ENCODE measurements at places on chromosomes 1 and 21.

GRCh38 chr1:14365301-14365988 is 233.0 kb upstream of the KAZN start:
- no peak for DNase-seq

DNA sequence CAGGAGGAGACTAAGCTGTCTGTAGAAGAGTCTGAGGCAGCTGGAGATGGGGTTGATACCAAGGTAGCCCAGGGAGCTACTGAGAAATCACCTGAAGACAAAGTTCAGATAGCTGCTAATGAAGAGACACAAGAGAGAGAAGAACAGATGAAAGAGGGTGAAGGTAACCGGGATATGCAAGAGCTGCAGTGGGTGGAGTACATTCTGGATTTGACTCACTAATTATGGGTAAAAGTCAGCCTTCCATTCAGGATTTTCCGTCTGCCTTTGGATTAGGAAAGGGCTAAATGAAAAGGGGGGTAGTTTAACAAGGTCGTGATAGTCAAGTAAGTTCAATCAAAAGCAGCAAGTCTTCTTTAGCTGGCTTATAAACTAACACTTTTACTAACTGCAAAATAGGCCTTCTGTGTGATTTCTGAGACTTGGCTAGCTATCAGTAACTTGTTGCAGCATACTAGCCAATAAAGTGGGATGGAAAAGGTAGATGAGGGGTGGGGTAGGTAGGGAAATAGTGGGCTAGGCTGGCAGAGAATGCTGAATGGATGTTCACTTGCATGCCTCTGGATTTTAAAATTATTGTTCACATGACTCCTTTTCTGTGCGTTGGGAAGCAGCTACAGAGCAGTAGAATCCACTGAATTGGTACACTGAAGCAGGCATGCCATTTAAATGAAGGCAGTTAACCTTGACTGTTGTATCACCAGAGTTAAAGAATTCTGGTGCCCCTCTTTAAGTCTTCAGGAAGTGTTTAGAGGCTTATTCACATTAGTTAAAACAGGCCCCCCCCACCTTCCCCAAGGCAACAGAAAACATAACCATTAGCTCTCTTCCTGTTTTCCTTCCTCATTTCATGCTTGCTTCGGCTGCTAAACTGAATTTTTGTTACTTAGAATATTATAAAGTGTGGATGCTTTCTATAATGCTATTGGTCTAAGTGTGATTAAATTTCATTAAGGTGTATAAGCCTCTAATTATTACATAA is 15.4 kb downstream of the CCDC17 start:
- no peak for DNase-seq

GRCh38 chr1:115218034-115218405 is 120.0 kb downstream of the NGF start:
- DNase-seq = no peak

- DNase-seq = no peak
Observed at GRCh38 chr21:32957545-32957944, 68.2 kb upstream of the OLIG2 start.

DNA sequence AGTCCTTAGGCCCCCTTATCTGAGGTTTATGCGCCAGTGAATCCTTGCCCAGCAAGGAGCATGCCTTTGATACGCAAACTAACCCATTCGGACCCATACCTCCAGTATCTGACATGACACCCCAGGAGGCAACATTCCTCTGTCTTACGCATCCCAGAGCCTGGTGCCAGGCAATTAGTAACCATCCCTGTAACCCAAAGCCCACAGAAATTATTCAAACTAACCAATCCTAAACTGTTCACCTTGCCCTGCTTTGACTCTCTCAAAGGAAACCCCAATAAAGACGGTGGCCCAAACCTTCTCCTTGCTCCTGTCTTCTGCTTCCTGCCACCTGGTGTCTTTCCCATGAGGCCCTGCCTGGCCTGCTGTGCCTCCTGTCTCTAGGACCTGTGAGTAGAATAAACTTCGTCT is 36.4 kb downstream of the ZNF496 start:
- no peak for DNase-seq

DNA sequence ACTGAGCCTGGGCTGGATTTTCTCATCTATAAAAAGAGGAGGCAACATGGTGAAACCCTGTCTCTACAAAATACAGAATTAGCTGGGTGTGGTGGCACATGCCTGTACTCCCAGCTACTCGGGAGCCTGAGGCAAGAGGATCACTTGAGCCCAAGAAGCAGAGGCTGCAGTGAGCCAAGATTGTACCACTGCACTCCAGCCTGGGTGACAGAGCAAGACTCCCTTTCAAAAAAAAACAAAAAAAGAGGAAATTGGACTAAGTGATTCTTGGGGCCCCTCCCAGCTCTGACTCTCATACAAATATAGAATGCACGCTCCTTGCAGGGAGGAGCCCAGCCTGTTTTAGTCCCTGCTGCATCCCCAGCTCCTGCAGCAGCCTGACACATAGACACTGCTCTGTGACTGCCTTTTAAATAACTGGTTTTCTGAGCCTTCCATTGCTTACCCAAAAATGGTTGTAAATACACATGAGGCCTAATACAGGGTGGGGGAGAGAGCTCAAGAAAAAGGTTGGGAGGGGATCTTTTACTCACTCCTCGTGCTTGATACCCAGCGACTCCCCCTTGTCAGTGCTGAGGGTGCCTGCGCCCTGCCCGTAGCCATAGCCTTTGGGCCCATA is 17.2 kb downstream of the CSRP1 start:
- DNase-seq = no peak

DNA sequence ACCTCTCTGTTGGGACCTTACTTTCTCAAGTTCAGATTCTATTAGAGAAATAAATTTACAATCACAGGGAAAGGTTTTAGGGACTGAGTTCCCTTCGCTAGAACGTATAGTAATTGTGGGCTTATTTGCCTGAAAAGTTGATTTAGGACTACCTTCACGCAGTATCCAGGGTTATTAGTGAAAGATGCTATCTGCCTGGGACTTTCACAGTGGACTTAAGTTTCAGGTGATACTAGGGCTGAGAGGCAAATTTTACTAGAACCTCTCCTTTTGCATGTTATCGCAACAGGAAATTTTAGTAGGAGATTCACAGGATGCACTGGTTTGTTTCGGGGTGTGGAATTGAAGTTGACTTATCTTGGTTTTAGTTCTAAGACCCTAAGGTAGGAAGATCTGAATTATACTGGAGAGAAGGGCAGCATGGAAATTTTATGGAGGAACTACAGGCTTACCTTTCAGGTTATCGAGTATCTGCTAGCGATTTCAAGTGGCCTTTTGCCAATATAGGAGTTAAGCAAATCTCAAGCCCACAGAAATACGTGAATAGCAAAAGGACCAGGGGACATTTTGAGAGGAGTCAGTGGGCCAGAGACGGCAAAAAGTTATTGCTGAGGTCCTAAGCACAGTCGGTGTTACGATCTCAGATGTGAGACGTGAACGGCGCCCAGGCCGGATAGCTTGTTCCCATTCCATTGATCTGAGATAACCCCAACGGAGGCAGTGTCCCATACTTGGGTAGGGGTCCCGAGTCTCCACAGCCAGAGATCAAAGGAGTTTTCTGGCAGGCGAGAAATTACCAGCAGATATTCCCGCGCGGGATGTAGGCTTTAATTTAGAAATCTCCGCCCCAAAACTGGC is 723 bp upstream of the GNAI3 start:
- DNase-seq = no peak

DNA sequence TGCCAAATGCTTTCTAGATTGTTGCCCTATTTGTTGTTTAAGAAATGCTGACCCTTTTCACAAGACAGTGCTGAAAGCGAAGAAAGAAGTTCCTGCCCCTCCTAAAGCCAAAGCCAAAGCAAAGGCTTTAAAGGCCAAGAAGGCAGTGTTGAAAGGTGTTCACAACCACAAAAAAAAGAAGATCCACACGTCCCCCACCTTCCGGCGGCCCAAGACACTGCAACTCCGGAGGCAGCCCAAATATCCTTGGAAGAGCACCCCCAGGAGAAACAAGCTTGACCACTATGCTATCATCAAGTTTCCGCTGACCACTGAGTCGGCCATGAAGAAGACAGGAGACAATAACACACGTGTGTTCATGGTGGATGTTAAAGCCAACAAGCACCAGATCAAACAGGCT is 55.7 kb downstream of the PSMG1 start:
- no peak for DNase-seq

- no peak for DNase-seq
Observed at GRCh38 chr1:237873487-237874211, 17.1 kb downstream of the ZP4 start.

GRCh38 chr1:66552287-66552686 is 18.3 kb downstream of the SGIP1 start:
- DNase-seq = no peak

DNA sequence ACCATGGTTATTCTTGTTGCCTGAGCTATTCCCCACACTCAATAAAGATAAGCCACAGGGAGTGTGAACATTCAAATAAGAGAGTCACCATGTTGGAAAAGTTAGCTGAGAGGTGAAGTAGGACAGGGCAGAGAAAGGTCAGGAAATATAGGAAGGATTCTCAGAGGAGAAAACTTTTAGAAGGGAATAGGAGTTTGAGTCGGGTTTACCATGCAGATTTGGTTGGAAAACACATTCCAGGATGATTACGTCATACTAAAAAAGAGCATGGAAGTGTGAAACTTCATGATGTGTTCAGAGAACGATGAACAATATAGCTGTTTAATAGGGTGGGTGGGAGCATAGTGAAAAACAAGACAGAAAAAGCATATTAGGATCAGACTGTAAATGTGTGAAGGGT is 1125.3 kb upstream of the ADGRL2 start:
- DNase-seq = no peak

DNA sequence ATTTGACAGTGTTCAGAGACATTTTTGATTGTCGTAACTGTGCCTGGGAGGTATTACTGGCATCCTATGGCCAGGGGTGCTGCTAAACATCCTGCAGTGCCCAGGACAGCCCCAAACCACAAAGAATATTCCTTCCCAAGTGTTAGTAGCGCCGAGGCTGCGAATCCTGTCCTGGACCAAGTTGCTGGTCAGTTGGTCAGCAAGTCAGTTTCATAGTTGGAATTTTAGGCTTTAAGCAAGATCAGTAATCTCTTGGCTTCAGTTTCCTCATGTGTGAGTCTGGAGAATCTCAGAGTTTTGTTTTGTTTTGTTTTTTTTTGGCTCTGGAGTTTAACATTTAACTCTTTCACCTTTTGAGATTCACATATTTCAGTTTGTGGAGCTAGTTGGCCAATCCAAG is 65.0 kb downstream of the MTR start:
- DNase-seq = no peak

DNA sequence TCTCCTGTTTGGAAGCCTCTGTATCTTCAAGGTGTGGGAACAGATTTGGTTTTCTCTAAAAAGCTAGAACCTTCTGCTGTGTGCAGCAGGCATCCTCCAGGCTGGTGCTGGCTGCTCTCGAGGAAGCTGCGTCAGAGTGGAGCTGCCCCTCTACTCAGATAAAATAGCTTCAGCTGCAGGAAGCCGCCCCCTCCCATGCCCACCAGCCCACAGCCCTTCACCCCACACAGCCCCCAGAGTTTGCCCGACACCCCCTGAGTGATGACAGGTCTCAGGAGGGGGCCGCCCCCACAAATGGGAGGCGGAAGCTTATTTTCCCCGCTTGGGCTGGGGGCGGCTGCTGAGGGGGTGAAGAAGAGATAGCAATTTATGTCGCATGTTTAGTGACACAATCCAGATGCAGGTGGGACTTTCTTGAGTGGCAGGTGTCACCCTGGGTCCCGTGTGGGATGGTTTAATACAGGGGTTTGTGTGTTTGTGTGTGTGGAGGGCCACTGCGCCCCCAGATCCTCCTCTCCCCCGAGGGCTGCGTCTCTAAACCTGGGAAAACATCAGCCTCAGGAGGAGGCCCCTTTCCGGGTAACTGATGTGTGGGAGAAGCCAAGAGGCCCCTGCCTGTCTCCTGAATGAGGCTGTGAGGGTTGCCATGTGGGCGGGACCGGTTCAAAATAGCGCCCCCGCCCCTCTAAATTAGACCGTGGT is 55.4 kb downstream of the STUM start:
- DNase-seq = no peak

DNA sequence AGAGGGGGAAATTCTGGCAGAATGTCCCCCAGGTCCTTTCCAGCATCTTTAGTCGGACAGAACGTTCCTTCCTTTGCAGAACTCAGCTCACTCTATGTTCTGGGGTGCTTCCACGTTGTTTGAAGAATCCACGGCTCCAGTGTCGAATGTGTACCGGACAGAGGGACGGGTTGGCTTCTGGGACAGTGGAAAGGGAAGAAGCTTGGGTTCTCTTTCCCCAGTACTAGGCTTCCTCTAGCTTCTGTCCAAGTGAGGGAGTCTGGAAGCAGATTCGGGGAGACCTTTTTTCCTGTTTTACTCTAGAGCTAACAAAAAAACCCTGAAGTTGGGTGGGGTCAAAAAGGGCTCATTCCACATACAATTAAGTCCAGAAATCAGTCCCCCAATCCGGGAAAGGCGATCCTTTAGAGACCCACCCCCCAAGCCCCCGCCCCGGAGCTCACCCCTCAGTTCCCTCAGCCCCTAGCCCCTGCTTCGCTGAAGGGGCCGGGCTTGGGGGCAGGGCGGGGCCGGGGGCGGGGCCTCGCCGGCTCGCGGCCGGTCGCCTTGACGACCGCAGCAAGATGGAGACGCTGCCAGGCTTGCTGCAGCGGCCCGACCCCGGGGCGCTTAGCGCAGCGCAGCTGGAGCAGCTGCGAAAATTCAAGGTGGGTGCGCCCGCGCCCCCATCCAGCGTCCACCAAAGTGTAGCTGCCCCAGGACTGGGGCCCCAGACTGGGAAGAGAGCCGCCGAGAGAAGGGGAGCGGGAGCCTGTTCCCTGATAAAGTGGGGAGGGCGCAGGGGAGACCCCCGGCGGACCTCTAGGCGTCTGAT is at the start of gene RIIAD1:
Gene RIIAD1, plus strand, starts transcription at position 549 of the 814 bp plus-strand sequence. Its CDS starts 15 bp downstream, at position 564.
- peak; percentile 70 for DNase-seq

GRCh38 chr1:55868026-55868425 is 652.9 kb upstream of the USP24 start:
- peak; percentile 20 for DNase-seq

GRCh38 chr1:225121095-225121494 is 191.6 kb downstream of the DNAH14 start:
- no peak for DNase-seq

DNA sequence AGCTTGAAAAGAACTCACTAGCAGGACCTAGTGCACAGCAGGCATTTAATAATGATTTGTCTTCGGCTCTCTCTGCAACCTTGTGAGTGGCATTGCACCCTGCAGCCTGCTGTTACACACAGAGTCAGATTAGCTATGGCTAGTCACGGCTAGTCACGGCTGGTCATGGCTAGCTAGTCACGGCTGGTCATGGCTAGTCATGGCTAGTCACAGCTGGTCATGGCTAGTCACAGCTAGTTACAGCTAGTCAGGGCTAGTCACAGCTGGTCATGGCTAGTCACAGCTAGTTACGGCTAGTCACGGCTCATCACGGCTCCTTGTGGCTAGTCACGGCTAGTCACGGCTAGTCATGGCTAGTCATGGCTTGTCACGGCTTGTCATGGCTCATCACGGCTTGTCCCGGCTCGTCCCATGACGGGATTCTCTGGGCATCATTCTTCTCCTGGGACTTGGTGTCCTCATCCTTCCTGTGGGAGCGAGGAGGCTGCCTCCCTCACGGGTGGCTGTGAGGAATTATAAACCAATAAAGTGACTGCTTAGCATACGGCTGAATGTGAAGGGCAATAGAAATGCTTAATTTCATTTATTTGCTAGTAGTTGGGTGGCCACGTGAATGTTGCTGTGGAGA is 12.5 kb upstream of the KIF26B start:
- DNase-seq = no peak
